Stimulated activated CD4-positive, alpha-beta T cell treated with anti-CD3 and anti-CD28 coated beads, TNF-alpha, amount 100 ng/mL, for 4 hours (primary cell): ENCODE measurements at places on chromosomes 2 and 18.

GRCh38 chr18:78900938-78901909, 78.4 kb upstream of the SALL3 start:
- DNase-seq, result no peak

GRCh38 chr2:240302041-240302440, 133.4 kb upstream of the GPC1 start:
- no peak for DNase-seq

DNA sequence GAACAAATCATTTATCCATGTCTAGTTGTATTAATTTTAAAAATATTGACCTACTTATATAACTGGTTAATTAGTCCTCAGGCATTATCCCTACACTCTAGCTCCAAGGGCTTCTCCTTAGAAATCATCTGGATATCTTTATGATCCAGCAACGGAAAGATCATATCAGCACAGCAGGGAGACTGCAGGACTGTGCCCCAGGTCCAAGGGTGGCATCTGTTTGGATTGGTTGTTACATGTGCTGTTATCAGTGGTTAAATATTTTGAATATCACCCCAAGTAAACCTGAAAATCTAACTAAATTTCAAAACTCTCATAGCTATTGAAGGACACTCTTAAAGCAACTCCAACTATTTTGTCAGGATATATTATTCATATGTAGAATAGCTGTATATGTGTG, 556.2 kb upstream of the ZEB2 start:
- no peak for DNase-seq

GRCh38 chr2:136167721-136168475, 49.9 kb upstream of the CXCR4 start:
- DNase-seq, result no peak

- no peak for DNase-seq
Measured at GRCh38 chr2:85799215-85799956, 45.6 kb downstream of the ATOH8 start.

DNA sequence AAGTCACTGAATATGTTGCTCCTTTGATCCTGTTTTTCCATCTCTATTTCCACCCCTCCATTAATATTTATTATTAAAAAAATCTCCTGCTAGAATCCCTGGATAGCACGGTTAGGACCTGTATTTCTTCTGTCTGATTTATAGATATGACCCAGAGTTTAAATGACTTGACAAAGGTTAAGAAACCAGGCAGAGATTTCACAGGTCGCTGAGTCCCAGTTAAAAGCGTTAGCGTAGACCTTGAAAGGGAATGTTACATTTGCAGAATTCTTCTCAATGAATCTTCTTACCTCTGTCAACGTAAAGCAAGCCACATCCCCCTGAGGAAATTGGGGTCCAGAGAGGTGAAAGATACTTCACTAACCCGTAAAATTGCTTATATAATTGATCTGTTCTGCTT, 220.2 kb downstream of the GCA start:
- DNase-seq, result no peak

DNA sequence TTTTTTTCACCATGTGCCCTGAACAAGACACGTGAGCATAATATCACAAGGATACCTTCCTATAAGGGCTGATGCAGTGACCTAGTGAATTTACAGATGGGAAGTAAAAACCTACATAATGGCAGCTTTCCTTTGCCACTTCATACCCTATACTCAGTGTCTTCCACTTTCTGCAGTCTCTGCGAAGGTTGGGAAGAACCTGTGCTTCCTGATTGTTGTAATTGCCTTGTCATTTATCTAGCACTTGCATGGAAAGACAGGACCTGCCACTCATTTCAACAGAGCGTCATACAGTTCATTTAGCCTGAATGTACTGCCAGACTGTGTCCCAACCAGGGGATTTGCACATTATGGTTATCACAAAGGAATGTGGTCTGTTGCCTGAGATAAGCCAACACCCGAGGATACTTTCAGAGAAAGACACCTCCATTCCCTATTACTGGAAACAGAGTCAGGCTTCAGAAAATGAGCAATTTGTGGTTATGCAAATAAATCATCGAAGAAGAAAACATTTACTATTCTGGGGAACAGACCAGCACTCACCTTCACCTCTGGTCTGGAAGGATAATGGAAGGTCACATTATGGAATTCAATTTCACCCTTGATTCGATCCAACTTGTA, 55.0 kb downstream of the ABCB11 start:
- no peak for DNase-seq

GRCh38 chr2:224523626-224524577, 61.3 kb downstream of the CUL3 start:
- DNase-seq, result no peak
